Stimulated activated CD4-positive, alpha-beta T cell treated with anti-CD3 and anti-CD28 coated beads, Interleukin-15, amount 100 ng/mL, for 24 hours (primary cell): ENCODE measurements at places on chromosomes 5 and 9.

GRCh38 chr5:137665678-137666460 lies 70.0 kb downstream of the KLHL3 start:
- peak; percentile 38 for DNase-seq

- no peak for DNase-seq
These were observed 4.2 kb downstream of the NMUR2 start for GRCh38 chr5:152400846-152401245.

DNA sequence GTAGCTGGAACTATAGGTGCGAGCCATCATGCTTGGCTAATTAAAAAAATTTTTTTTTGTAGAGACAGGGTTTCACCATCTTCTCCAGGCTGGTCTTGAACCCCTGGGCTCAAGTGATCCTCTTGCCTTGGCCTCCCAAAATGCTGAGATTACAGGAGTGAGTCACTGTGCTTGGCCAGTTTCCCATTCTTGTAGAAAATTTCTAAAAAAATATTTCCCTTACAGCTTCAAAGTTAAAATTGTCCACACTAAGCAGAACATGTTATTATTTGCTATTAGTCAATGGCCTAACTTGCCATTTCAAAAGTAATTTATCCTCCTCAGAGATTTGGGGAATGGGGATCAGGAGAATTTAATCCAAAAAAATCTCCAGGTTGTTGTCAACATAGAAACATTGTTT lies 40.1 kb downstream of the SLC38A9 start:
- no peak for DNase-seq

DNA sequence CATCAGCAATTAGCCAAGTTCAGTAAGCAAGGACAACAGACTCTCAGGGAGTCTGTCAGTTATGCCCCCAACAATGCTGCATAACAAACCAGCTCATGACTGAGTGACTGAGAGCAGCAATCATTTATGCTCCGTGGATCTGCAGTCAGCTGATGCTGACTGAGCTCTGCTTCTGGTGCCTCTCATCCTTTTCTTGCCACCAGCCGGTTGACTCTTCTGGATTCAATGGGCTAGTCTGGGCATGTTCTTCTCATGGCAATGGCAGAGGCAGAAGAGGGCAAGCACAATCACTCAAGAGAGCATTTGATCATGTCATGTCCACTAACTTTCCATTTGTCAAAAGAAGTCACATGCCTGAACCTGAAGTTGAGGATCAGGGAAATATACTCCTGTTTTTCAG lies 157.0 kb upstream of the NTRK2 start:
- DNase-seq, result no peak

DNA sequence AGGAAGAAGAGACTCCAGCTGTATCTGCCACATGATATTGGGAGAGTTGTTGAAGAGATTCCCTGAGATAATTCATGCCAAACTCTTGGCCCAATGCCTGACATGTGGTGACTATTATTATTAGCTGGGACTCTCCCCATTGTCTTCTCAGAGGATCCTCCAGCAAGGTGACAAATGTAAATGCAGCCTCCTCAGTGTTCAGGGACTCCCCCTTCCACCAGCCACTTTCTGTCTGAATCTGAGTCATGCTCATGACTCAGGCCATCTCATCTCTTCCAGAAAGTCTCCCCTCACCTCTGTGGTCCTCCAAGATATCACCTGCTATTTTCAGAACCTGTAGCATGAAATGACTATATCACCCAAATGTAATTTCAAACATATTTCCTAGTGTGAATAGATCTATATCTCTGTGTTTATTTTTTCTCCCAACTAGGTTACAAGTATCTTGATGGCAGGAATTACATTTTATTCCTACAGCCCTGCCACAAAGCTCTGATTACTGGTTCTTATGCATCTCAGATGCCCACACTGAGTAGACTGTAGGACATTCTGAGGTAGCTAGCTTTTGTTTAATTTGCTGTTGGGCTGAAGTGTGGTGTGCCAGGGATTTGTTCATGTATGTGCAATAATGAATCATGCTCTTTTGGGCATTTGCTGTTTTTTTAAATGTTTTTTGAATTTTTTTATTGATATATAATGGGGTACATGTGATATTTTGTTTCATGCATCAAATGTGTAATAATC lies 126.6 kb upstream of the IL12B start:
- DNase-seq, result peak; percentile 77
